AG04449 (cell line): ENCODE measurements at places on chromosomes 16 and 17.

GRCh38 chr16:81482329-81483063 is 37.9 kb downstream of the CMIP start:
- no peak for DNase-seq

- DNase-seq = no peak
These were observed 85.9 kb downstream of the TEX14 start for GRCh38 chr17:58605986-58606385.

DNA sequence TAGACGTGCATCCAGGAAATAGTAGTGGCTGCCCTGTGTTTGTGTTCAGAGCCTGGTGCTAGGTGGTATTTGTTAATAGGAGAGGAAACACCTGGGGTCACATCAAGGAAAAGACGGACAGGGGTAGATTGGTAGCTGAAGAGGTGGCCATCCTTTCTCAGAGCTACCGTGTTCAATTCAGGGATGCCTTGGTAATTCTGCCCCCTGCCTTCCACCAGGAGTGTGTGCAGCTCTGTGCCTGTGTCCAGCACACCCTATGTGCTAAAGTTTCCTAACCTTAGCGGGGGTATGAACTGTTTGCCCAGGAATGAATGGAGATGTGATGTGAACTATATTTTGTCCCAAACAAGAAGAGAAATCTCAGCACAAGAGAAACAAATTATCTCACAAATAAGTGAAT is 174.1 kb upstream of the MPHOSPH6 start:
- DNase-seq = no peak

GRCh38 chr17:77846531-77847085 is 111.9 kb upstream of the TNRC6C start:
- DNase-seq = no peak

- DNase-seq = no peak
These were observed 18.6 kb downstream of the MAP2K6 start for GRCh38 chr17:69433093-69433492.

- no peak for DNase-seq
These were observed 52.8 kb downstream of the SOX9 start for GRCh38 chr17:72173499-72174116.

GRCh38 chr17:63774969-63775265 is 947 bp downstream of the DDX42 start:
- DNase-seq = no peak

- DNase-seq = peak; percentile 94
These were observed at the start of gene CDK12 for GRCh38 chr17:39461113-39461925. Gene CDK12, plus strand, starts transcription at chr17:39461486. Its CDS starts 586 bp downstream, at chr17:39462072.

DNA sequence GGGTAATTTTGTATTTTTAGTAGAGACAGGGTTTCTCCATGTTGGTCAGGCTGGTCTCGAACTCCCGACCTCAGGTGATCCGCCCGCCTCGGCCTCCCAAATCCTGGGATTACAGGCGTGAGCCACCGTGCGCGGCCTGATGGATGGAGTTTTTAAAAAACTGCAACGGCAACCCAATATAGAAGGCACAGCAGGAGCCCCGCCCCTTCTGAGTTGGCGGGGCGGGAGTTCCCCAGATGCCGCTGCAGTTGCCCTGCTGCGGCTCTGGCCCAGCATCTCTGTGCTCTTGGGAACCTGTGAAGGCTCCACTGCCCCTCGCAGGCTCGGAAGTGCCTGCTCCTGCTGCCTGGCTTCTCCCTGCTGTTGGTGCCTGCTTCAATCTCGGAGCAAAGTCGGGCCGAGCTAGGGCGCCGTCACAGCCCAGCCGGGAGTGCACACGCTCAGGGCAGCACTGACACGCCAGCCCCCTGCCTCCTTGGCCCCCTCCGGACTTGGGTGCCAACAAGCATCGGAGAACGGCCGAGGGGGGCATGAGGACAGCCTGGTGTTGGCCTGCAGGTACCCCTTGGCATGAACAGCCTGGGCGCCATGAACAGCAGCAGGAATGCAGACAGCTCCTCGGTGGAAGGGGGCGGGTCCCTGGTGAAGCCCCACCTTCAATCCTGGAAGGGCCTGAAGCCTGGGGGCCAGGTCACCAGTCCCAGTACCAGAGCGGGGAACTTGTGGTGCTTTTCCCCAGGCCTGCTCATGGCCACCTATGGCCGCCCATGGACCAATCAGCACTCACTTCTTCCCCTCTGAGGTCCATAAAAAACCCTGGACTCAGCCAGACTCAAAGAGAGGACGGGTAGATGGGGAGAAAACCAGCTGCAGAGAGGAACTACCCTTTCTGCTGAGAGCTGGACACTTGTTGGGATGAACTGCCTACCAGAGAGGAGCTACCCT is 2.3 kb upstream of the NT5M start:
- no peak for DNase-seq

DNA sequence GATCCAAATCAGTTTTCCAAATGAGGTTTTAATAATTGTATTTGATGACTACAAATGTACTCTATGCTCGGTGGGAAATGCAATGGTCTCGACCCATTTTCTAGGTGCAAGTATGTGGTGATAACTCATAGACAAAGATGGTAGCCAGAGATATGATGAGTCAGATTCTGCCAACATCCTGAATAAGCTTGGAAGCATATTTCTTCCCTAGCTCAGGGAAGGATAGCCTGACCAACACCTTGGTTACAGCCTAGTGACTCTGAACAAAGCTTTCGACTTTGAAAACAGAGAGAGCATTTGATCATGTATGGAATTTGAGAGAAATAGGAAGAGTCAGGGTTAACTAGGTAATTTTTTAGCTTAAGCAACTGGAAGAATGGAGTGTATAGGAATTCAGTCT is 128.3 kb upstream of the MYOCD start:
- no peak for DNase-seq

DNA sequence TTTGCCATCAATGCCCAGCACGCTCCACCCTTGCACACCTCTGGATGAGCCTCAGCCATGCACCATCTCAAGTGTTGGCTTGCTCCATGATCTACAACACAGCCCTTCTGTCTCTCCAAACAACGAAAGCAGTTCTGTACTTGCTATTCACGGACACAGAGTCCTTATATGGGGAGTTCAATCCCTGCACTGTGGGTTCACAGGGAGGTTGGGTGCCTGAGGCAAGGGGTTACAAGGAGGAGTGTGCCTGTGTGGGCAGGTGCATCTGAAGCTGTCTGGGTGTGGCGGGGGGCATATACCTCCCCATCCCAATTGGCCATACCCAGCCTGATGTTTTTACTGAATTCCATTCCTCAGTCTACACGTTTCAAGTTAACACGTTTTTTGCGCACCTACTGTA is 5.6 kb downstream of the RUNDC3A start:
- no peak for DNase-seq

DNA sequence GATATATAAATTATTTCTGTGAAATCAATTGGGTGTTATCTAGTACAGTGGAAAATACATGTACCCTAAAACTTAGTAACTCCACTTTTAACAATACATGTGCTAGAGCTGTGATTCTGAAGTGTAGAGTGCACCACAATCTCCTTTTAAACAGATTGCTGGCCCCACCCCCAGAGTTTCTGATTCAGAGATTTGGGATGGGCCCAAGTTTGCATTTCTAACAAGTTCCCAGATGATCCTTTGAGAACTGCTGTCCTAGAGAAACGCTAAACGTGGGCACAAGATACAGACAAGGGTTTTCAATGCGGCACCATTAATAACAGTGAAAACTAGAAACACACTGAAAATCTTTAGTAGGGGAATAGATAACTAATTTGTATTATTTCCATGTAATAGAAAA is 49.2 kb downstream of the NXPH3 start:
- no peak for DNase-seq

DNA sequence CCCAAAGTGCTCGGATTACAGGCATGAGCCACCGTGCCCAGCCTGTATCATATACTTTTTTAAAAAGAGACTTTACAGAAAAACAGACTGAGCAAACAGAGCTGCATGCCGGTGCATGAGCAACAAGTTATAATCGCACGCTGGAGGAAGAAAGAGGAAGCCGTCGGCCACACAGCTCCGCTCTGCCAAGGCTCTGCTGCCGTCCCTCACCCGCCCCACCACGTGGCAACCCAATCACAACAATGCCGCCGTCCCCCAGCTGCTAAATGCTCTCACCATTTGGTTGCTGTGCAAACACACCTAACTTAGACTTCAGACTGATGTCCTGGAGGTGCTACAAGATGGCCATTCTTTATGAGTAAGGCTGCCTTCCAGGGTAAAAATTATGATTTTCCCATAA is 83.5 kb downstream of the ADCY9 start:
- no peak for DNase-seq

GRCh38 chr16:15757630-15758251 is 99.1 kb downstream of the MYH11 start:
- no peak for DNase-seq

DNA sequence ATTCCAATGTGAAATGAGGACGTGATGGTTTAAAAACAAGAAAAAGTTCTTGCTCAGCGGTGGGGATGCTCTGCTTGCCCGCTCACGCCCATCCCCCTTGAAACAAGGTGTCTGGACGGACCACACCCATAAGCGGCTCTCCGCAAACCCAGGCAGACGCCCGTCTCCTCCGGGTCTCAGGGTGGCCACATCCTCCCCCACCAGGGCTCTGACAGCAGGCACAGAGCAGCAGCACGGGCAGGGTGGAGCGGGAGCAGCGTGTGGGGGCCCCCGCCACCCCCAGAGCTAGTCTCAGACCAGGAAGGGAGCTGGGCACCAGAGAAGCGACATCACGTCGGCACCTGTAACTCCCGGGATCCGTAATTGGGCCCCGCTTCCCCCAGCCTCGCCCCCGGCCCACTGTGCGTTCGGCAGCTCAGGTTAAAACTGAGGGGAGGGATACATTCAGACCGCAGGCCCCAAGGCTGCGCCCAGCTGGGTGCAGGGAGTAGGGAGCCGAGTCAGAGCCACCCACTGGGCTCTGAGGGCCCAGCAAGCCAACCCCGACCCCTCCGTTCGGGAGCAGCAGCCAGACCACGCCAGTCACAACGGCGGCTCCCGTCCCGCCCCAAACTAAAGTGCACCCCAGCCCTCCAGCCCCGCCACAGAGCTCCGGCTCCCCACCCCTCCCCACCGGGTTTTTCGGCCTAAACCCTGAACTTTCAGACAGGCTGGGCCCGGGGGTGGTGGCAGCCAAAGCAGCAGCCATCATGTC is 22.0 kb downstream of the CLUH start:
- no peak for DNase-seq

DNA sequence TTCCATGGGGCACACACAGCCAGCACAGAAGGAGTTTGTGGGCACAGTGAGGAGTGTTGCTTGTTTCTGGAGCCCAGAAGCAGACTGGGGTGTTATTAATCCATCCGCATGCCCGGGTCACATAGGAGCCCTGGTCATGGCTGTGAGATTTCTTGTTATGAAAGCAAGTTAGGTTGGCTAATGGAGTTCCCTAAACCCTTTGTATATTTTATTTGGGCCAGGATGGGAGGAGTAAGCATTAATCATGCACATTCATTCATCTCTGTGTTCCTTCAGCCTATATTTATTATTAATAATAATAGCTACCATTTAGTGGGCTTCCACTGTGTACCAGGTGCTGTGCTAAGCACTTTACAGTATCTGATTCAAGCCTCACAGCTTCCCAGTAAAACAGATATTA is 200.6 kb upstream of the CDH5 start:
- DNase-seq = no peak

GRCh38 chr17:55437159-55437605 is 15.5 kb upstream of the MMD start:
- DNase-seq = no peak

GRCh38 chr17:77602062-77602746 is 356.3 kb upstream of the TNRC6C start:
- DNase-seq = peak; percentile 26

- DNase-seq = no peak
These were observed 38.8 kb upstream of the PVALEF start for GRCh38 chr17:81126281-81127132.

- no peak for DNase-seq
These were observed 67.0 kb downstream of the RAP1GAP2 start for GRCh38 chr17:2863204-2863603.

DNA sequence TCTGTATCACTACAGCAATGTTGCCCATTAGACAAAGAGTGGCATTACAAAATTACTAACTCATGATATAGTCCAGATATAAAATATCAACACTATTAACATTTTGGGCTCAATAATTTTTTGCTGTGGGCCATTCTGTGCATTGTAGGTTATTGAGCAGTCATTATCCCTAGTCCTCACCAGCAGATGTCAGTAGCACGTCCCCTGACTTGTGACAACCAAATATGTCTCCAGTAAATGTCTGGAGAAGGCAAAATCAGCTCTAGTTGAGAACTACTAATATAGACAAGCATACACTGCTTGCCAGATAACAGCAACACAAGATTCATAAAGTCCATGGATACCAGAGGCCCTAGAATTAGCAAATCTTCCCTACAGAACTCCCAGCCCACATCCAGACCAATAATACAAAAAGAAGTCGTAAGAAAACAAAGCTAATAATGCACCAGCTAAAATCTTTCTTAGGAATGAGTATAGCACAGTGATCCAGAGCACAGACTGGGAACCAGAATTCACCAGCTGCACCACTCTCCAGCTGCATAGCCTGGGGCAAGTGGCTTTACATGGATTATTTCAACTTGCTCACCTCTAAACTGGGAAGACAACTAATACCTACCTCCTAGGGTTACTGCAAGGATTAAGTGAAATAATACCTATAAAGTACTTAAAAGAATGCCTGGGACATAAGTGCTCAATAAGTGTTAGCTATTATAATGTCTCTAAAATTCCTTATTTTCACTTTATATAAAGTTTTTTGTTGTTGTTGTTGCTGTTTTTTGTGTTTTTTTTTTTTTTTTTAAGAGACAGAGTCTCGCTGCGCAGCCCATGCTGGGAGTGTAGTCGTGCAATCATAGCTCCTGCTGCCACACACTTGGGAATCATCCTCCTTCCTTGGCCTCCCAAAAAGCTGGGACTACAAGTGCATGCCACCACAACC is 23.7 kb downstream of the HELZ start:
- no peak for DNase-seq

- no peak for DNase-seq
These were observed 293.8 kb downstream of the ABCC12 start for GRCh38 chr16:47861999-47862398.

DNA sequence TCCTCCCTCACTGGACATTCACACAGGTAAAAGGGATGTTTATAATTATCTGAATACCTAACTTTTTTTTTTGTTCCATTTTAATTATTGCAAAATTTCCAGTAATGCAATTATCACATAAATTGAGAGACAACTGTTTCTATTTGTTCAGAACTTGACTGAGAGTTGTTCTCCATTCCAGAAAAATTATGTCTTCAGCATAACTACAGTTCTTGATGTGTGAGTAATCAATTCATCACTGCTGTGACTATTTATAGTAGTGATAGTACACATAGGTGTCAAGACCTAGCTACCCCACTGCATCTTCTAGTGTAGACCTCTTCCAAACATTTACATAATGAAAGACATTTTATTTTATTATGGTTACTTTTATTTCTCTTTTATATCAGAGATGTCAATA is 5.8 kb upstream of the TNRC6A start:
- no peak for DNase-seq

GRCh38 chr16:3058139-3059030 is 7.1 kb upstream of the IL32 start:
- no peak for DNase-seq

GRCh38 chr16:83901101-83901500 is 2.2 kb downstream of the MLYCD start:
- peak; percentile 16 for DNase-seq

DNA sequence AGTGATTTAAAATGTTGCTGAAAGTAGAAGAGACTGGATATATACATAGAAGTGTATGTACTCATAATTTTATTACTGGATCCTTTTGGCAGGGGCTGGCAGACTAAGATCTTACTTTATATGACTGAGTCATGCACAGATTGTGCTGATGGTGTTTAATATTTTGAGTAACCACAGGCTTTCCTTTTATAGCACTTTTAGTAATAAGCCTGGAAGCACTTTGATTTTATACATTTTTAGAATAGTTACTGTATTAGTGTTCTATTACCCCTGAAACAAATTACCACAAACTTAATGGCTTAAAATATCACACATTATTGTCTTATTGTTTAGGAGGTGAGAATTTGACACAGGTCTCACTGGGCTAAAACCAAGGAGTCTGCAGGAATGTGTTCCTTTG is 113.4 kb upstream of the CDH8 start:
- DNase-seq = no peak
